RWPE1 (cell line): ENCODE measurements at places on chromosomes 3 and 15.

GRCh38 chr3:55484191-55484689 lies 2.9 kb downstream of the WNT5A start:
- DNase-seq, result no peak

DNA sequence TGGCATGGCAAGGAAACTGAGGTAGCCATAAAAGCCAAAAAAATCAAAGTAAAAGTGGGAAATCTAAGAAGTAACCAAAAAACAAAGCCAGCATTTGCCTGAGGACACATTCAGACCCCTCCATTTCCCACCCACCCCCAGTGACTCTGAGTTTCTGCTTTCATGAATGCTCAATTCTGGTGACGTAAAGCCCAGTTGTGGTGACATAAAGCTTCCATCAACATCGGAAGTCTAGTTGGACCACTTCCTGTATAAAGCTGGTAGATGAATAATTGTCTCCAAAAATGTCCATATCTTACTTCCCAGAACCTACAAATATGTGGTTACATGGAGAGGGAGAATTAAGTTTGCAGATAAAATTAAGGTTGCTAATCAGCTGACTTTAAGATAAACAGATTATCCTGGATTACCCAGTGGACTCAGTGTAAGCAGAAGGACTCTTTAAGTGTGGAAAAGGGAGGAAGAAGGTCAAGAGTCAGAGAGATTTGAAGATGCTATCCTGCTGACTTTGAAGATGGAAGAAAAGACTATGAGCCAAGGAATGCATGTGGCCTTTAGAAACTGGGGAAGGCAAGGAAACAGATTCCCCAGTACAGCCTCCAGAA lies 62.0 kb upstream of the ST3GAL6 start:
- DNase-seq, result no peak

- no peak for DNase-seq
Observed at GRCh38 chr15:95574053-95574452, 756.4 kb upstream of the NR2F2 start.

DNA sequence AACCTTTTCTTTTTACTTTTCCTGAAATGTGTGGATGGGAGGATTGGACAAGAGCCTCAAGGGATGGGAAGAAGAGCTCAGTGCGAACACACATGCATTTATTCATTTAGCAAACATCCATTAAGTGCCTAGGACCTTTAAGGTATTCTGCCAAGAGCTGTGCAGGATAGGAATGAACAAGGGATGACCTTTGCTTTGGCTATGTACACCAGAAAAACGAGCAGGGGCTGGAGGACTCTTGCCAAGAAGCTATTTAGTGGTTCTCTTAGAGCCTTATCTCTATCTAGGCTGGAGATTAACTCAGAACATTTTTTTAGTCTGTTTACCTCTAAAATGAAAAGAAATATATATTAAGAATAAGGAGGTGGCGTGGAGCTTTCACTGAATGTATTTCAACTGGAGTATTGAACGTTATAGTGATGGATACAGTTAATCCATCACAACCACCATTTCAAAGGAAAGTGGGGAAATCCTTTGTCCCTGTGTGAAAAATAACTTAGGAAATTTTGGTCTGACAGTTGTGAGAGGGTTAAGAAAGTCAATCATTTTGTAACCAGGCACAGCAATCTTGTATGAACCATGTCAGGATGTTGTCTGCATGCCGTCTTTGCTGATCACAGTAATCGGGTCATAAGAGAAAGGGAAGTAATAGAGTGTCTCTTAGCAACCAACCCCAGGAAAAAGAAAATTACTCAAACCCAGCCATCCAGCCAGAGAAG lies 279.0 kb downstream of the LPP start:
- DNase-seq, result no peak

DNA sequence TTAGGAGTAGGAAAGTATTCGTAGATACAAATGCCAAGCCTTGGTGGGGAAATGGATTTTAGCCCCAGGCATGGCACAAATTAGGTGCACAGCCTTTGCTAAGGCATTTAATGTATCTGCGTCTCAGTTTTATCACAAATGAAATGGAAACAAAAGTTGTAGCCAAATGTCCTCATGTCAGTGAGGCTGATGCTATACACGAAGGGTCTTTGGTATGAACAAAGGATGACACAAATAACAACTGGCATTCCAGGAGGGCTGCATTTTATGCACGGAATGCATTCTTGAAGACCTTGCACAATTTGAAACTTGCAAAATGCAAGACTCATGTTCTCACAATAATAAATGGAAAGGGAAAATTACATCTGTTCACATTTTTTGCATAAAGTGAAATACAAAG lies 181.9 kb downstream of the SV2B start:
- DNase-seq, result no peak

DNA sequence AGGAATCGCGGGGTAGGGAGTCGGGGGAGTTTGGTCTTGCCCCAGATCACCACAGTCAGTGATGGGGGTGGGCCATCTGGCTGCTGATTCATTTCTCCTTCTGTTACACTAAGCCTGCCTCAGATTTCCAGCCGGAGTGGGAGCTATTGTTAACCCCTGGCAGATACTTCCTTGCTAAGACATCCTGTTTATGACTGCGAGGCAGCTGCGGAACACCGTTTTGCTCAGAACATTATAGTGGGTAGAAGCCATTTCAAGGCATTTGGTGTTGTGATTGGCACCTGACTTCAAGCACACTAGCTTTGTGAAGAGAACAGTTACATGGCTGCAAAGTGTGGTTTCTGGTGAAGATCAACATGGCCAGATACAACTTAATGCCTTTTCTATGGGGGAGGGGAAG lies 73.8 kb downstream of the FLNB start:
- DNase-seq, result no peak

GRCh38 chr3:61157414-61157813 lies 93.8 kb downstream of the FHIT start:
- no peak for DNase-seq

DNA sequence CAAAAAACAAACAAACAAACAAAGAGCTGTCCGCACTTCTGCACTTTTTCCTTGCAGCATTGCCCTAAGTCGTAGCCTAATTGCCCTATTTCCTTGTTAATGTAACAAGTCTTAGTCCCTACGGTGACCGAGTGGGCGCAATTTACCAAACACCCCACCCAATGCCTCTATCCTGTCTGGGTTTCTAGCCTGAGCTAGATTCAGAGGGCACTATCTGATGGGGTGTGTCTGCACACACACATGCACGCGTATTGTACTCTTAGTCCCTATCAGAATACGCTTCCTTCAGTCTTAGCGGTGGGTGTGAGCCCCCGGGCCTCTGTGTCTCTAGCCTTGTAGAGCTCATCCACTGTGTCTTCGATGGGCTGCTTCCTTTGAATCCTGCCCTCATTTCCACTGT lies 125.9 kb upstream of the DLG1 start:
- no peak for DNase-seq

DNA sequence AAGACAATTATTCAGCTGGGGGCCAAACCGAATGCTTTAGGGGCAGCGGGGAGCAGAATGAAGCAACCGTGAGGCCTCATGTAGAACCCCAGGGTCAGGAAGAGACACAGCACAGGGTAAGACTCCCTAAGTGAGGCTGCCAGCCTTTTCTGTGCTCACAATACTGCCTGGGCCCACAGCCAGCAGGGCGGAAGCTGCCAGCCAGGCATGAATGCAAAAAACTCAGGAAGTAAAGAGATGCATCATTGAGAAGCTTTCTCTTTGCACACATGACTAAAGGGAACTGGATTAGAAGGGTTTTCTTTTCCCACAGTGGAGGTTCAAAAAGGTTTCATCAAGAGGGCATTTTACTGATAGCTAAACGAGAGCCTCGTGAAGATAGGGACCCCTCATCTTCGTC lies 33.3 kb downstream of the CA12 start:
- DNase-seq, result peak; percentile 79

GRCh38 chr15:93286446-93286845 lies 197.4 kb upstream of the RGMA start:
- DNase-seq, result no peak

DNA sequence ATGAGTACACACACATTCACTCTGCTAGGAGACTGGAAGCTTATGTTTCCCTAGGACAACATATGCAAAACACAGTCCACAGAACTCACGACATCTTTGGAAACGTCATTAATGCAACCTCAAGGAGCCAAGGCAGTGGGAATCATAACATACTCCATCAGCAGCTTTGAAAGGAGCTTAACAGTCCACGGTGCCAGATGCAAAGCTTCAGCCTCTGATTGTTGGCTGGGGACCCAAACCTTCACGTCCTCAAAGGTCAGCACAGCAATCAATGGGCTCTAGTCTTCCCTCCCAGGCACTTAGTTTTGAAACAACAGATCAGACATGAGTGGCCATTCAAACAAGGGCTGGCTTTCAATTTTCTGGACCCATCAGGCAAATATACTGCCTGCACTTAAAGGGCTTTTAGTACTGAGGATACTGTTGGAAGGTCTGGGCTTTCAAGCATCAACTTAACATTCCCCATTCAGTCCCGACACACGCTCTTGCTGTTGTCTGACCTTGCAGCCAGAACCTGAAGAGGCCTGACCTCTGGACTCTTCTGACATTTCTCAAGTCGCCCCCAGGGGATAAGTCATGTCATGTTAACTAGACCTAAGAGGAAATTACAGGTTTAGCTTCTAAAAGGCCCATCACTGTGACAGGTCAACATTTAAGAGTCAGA lies 223.0 kb downstream of the PDZRN3 start:
- DNase-seq, result no peak
